ENCODE measurements at places on chromosomes 12 and 14. TPM values are rescaled to one million over a fixed set of nuclear protein-coding genes. Genes with fewer than 3 reads are reported as not detected.

Gene ERP27
- polyA plus RNA-seq, result 0.09 TPM

Gene CLEC14A
- polyA plus RNA-seq, result 28.3 TPM

- no peaks in the 10 kb centered on the region for H3K4me1 ChIP-seq
- peak; percentile 66 for DNase-seq
- peaks cover 13% of the 10 kb centered on the region for H3K36me3 ChIP-seq
- H3K4me3 ChIP-seq, result no peak overlapping the region
These were observed 15.0 kb downstream of the MDM1 start for GRCh38 chr12:68317047-68317667.

GRCh38 chr12:76123259-76124212, 39.1 kb upstream of the NAP1L1 start:
- no peaks in the 10 kb centered on the region for H3K36me3 ChIP-seq
- H3K27me3 ChIP-seq, result no peaks in the 10 kb centered on the region
- no peaks in the 10 kb centered on the region for H3K4me1 ChIP-seq
- no peak for DNase-seq

DNA sequence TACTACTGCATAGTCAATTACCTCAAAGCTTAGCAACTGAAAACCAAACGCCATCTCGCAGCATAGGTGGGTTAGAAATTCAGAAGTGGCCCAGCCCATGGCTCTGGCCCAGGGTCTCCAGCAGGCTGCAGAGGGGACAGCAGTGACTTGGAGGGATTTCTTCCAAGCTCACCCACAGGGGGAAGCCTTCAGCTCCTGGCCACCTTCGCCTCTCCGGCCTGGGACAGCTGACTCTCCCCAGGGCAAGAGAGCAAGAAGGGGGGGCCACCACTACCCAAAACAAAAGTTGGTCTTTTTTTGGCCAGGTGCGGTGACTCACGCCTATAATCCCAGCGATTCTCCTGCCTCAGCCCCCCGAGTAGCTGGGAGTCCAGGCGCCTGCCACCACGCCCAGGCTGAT, 32.2 kb upstream of the ANKRD9 start:
- H3K4me1 ChIP-seq, result peaks cover 55% of the 10 kb centered on the region
- H3K4me3 ChIP-seq, result no peak overlapping the region
- H3K27ac ChIP-seq, result no peak overlapping the region
- DNase-seq, result no peak
- H3K27me3 ChIP-seq, result peaks cover 22% of the 10 kb centered on the region

- peak; percentile 26 for DNase-seq
- no peaks in the 10 kb centered on the region for H3K36me3 ChIP-seq
- no peaks in the 10 kb centered on the region for H3K27me3 ChIP-seq
- peaks cover 4% of the 10 kb centered on the region for H3K4me1 ChIP-seq
- H3K4me3 ChIP-seq, result no peak overlapping the region
These were observed 309.0 kb downstream of the VRK1 start for GRCh38 chr14:97106166-97106565.

Data from muscle of leg (tissue), 16 donors.